ENCODE measurements at places on chromosomes 4 and X. TPM values are rescaled to one million over a fixed set of nuclear protein-coding genes. Genes with fewer than 3 reads are reported as not detected.
A peak's percentile ranks its signal among the peaks of the same experiment; 100 is the strongest.

DNA sequence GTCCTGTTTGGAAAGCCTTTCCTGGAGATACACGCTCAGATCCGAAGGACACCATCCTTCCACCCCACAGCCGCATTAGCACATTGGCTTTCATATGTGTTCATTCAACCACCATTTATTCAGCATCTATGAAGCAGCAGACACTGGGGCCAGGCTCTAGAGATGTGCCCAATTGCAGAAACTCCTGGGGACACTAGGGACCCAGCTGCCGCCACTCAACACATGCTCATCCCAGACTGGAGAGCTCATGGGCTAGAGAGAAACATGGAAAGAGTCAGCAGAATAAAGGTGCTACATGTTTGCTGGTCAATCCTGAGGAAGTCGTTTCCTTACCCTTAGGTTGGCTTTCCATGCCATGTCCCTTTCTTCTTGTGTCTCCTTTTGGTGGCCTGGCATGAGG, 7.6 kb downstream of the CTAG1A start:
- peak; percentile 14 for DNase-seq

GRCh38 chr4:130576218-130576617, 1480.3 kb downstream of the C4orf33 start:
- DNase-seq = no peak

DNA sequence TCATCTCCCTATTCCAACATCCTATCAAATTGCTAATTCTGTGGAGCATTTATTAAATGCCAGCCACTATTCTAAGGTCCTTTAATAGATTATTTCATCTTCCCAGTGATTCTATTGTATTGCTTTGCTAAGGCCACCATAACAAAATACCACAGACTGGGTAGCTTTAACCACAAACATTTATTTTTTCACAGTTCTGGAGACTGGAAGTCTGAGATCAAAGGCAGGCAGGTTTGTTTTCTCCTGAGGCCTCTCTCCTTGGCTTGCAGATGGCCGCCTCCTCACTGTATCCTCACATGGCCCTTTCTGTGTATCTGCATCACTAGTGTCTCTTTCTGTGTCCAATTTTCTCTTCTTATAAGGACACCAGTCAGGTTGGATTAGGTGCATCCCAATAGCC, 64.5 kb downstream of the CPE start:
- DNase-seq = no peak

- no peak for DNase-seq
Observed at GRCh38 chr4:156098805-156099204, 145.1 kb upstream of the CTSO start.

GRCh38 chrX:154471839-154472684, 7.0 kb downstream of the LAGE3 start:
- DNase-seq = no peak

DNA sequence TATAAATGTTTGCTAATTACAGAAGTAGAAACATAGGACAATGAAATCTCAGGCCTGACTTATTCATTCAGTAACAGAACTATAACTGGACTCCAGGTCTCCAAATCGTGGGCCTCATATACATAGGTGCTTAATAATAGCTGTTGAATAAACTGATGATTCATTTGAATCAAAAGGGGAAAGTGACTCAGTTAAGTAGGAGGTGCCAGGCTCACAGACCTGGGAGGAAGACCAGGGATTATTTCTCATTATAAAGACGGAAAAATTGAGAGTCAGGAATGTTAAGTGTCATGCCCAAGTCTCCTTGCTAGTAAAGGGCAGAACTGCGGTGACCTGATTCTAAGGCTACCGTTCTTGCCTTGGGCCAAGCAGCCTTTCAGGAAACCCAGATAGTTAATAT, 131.5 kb downstream of the HS3ST1 start:
- DNase-seq = no peak

GRCh38 chr4:124884316-124884715, 171.8 kb upstream of the ANKRD50 start:
- DNase-seq = no peak

DNA sequence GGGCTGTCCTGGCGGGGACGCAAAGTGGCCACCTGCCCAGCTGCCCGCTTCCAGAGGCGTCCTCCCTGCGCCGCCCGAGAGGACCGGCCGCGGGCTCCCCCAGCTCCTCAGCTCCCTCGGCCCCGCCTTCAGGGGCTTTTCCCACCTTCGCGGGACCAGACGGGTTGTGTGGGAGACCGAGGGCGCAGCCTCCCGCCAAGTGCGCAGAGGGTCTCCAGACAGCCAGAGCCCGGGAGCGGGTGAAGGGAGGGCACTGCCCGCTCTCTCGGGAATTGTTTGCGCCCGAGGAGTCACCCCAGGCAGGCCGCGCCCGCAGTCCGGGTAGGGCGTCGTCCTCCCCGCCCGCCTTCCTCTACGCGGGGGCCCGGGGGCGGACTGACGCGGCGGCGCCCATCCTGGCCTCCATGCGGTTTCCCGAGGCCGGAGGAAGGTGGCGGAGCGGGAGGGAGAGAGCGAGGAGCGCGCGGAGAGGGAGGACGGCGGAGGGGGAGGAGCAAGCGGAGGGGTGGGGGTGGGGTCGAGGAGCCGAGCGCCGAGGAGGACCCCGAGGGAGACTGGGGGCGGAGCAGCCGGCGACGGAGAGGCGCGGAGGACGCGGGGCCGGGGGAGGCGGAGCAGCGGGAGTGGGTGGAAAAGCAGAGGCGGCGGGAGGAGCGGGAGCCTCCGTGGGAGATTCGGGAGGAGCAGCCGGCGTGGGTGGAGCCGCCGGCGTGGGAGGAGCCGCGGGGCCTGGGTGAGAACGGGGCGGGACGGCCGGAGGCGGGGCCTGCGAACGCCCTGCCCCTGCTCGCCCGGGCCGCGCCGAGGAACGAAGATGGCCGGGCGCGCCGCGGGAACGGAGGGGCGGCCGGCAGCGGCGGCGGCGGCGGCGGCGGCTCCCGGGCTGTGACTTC, 47.5 kb downstream of the CLDN34 start:
- DNase-seq = peak; percentile 94

- no peak for DNase-seq
Observed at GRCh38 chrX:122464341-122464740, 719.7 kb upstream of the GRIA3 start.

DNA sequence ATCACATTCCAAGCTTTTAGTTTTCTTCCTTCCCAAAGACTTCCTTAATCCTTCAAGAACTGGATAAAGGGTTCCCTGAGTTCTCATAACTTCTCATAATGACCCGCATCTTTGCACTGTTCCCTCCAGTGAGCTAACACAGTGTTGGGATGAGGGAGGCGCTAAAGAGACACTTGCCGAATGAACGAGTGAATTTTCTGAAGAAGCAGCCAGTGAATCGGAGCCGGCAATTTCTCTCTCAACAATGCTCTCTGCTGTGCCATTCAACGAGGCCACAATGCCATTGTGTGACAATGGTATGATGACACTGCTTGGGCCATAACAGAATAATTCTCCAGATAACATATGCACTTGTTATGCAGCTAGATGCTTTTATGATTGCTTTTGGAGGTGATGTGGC, 51.4 kb upstream of the ZFP42 start:
- no peak for DNase-seq

DNA sequence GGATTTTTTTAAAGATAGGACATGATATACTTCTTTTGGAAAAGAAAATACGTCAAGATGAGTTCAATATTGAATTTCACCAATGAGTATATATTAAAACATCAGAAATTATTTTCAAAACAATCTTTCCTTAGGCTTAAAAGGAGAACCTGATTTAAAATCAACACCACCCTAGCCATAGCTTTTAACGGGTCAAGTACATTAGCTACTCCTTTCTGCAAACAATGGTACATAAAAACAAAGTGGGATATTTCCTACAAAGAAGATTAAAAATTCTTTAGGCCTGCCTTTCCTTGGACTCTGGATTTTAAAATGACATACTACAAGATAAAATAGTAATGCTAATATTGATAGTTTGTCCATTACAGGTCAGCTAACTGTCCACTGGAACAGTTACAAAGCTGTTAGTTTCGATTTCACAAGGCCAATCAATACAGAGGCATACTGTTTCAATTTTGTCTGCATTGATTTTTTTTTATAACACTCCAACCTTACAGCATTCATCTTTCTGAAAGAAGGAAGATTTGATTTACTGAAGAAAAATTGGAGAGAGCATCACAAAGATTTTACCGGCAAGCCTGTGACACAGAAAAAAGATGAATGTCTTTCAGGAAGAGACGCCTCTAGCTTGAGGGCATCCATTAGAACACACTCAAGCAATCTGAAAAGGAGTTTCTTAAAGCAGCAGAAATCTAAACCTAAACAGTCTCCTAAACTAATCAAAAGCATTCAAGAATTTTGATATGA, 97.2 kb downstream of the MAB21L2 start:
- no peak for DNase-seq

Gene VCX3A
- not detected for total RNA-seq

Gene AGTR2
- not detected for total RNA-seq

Gene CPE
- 43.5 TPM for total RNA-seq

Gene ZNF157
- total RNA-seq = 0.11 TPM

Gene XPNPEP2
- total RNA-seq = 0.22 TPM
